ENCODE measurements at places on chromosomes 12 and 14.

DNA sequence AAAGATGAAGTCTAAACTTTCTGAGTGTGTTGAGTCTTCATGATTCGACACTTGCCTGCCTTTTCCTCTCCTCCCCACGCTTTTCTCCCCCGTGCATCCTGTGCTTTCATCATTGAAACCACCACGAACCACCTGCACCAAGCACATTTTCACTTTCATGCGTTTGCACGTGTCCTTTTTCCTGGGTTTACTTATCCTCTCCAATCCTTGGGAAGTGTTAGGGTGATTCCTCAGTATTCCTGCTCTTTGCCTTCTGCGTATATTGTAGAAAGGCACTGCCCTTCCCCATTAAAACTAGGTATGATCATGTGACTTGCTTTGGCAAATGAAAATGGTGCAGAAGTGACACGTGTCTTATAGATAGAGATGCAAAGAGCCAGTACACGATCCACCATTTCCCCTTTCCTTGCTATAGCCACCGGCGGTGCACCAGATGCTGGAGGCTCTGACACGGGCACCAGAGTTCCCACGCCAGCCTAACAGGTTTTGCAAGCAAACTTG, 106.6 kb downstream of the BRMS1L start:
- DNase-seq = no peak

DNA sequence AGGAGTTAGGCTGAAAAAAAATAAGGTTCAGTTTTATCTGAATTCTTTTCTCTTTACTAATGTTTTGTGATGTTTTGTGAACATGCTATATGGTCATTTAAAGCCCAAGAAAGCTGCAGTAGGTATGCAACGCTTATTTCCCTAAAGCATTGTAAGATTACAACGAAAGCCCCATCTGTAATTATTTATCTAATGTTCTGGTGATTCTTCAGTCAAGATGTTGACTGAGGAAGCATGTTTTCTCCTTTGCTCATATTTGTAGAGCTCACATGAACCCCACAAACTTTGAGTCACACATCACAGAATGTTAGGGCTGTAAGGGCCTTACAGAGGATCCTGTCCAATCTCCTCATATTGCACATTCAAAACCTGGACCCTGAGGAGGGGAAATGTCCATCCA, 3.2 kb upstream of the TUBA1C start:
- DNase-seq = no peak

- DNase-seq = peak; percentile 29
These were observed 40.5 kb downstream of the ESR2 start for GRCh38 chr14:64253672-64254071.

GRCh38 chr12:93698307-93699092, 21.3 kb downstream of the CRADD start:
- DNase-seq = no peak

DNA sequence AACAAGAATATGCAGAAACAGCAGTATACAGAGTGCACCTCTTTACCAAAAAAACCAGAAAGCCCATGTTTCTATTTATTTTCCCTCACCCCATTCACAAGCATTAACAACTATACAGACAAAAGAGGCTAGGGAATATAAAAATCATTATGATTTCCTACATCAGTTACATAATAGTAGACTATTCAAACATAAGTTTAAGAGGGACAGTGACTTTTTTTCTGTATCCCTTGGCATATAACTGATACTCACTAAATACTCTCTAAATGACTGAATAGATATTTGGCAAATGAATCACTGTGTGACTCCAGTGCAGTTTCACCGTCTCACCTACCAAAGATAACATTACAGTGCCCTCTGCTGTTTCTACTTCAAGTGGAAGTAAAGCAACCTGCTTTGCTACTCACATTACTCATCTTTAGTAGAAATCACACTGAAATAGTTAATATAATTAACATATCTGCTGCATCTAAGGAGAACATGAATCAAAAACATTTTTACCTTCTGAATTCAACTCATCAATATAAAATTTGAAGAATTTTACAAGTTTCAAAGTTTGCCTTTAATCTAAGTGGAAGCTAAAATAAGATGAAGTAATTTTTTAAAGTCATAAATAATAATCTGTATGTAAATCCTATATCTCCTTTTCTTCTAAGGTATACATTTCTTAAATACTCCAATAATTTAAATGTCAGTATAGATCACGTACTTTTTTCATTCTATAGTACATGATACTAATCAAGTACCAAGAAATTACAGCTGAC, 103.8 kb downstream of the OSBPL8 start:
- peak; percentile 79 for DNase-seq

DNA sequence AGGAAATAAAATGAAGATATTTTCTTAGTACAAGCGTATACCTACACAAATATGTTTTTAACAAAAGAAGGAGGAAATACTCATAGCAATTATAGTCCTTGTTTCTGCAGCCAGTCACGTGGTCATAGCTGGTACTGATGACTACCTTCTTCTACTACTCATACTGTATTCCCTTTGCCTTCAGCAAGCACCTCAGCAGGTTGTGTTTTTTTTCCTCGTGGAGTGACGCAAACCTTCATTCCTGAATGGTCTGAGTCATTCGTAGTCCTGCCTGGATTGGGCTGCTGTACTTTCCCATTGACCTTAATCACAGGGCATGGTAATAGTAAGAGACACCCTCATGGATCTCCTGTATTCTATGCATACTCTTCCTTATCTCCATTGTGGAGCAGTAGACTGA, 25.7 kb upstream of the SLC16A7 start:
- no peak for DNase-seq

DNA sequence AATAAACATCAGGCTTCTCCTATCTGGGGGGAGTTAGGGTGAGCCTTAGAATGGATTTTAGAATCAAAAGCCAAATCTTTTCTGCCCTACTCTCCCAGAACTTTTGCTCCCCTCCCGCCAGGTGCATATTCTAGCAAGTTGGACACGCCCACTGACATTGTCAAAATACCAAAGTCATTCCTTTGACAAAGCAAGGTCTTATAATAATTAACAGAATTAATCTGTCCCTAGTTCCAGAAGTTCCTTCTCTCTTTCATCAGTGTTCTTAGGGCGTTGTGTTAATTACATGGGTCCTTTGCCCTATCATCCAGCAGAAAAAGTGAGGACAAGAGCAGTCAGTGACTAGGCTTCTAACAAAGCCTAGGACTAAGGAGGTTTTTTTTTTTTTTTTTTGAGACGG, 2.4 kb downstream of the PRR13 start:
- DNase-seq = no peak

GRCh38 chr12:95244350-95244749, 26.7 kb downstream of the VEZT start:
- no peak for DNase-seq

- DNase-seq = no peak
These were observed 41.5 kb downstream of the KIF21A start for GRCh38 chr12:39401459-39401858.

DNA sequence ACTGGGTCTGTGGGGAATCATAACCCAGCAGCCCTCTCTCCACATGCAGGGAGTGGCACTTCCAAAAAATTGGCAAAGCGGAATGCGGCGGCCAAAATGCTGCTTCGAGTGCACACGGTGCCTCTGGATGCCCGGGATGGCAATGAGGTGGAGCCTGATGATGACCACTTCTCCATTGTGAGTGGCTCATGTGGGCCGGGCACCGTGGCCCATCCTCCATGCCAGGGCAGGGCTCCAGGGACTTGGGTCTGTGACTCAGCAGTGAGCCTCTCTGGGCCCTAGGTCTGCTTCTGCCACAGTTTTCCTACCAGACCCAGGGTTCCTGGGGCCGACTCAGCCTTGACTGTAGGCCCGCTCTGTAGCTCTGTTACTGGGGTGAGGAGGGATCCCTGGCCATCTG, 2.2 kb downstream of the NPFF start:
- no peak for DNase-seq

- DNase-seq = no peak
These were observed 5.9 kb upstream of the GSC start for GRCh38 chr14:94775871-94776210.

DNA sequence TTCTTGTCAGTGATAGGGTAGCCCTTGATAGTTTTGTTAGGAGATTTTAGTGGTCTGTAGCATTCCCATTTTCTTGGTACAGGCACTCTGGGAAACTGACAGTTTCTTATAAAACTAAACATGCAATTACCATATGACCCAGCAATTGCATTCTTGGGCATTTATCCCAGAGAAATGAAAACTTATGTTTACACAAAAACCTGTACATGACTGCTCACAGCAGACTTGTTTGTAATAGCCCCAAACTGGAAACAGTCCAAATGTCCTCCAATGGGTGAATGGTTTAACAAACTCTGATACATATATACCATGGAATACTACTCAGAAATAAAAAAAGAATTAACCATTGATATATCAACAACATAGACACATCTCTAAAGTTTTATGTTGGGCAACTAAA, 75.5 kb downstream of the BORCS5 start:
- DNase-seq = no peak

GRCh38 chr14:64061115-64061514, 208.3 kb downstream of the SYNE2 start:
- no peak for DNase-seq

DNA sequence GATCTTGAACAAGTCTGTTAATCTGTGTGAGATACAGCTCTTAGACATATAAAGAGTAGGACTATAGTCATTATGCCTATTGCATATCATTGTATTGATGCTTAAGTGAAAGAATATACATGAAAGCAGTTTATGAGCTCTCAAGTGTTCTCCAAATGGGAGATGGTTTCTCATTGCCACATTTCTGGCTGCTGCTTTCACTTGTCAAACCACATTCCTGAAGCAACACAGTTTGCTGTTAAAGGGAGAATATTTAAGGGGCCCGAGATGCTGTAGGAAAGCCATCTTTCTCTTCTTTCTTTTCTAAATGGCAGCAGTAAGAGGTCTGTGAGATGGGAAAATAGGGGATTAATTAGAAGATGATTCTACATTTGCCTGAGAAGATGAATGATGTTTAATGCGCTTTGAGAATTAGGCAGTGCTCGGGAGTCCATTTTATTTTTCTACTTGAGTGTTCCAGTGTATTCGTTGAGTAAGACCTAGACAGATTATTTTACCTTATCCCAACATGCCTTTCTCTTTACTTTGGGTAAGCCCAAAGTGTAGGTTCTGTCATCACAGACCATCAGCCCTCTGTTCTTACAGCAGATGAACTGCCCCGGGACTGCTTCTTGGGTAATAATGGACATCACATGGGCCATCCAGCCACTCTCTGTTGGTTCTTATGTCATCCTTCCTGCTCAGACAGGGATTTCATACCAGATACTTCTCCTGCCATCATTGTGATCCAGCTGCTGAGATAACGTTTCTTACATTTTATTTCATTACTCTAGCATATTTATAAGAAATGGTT, 35.6 kb downstream of the ANO4 start:
- DNase-seq = no peak

DNA sequence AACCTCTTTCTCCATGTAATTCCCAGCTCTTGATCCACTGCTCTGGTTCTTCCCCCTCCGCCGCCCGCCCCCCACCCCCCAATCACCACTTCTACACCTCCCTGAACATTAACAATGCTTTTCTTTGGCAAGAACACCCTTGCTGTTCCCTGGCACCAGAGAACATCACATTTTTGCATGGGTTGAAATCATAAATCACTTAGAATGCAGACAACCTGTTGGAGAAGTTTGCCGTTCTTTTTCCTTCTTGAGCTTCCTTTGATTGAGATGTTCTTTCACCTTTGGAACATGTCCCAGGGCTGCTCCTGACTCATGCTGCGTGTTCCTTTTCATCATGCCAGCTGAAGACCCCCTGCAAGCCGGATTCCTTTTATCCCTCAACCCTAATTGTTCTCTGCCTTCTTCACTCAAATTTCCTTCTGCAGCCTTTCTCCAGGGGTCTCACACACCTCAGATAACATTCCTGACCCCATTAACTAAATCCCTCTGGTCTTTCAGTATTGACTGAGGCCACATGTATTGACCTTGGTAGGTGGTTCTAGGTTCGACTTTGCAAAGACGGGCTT, 294.1 kb upstream of the TMPO start:
- DNase-seq = no peak

GRCh38 chr14:59086241-59086882, 102.1 kb upstream of the DAAM1 start:
- DNase-seq = no peak

- no peak for DNase-seq
These were observed 109.6 kb downstream of the ATXN7L3B start for GRCh38 chr12:74647256-74647655.

GRCh38 chr14:36658123-36659009, 3.3 kb upstream of the PAX9 start:
- DNase-seq = no peak

DNA sequence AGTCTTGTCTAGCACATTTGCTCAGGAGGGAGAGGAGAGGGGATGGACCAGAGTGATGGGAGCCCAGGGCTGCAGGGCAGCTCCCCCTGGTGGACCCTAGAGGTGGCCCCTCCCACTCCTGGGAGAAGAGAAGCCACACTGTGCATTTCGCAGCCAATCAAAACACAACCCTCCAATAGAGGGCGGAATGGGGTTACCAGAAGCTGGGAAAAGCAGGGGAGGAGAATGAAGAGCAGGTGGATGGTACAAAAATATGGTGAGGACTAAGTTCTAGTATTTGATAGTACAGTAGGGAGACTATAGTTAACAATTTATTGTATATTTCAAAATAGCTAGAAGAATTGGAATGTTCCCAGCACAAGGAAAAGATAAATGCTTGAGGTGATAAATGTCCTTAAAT, 23.6 kb downstream of the VASH1 start:
- peak; percentile 8 for DNase-seq

DNA sequence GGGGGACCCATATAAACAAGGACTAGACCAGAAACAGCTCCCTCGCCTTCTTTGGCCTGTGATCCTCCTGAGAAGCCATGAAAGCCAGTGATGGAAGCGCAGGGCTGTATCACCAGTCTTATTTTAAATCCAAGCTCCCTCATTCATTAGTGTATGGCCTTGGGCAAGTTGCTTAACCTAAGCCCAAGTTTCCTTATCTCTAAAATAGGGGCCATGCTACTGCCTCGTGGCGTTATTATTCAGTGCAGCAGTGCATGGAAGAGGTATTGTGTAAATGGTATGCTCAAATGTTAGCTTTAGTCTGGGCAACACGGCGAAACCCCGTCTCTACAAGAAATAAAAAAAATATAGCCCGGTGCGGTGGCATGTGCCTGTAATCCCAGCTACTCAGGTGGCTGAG, 9.9 kb downstream of the ESPL1 start:
- no peak for DNase-seq

DNA sequence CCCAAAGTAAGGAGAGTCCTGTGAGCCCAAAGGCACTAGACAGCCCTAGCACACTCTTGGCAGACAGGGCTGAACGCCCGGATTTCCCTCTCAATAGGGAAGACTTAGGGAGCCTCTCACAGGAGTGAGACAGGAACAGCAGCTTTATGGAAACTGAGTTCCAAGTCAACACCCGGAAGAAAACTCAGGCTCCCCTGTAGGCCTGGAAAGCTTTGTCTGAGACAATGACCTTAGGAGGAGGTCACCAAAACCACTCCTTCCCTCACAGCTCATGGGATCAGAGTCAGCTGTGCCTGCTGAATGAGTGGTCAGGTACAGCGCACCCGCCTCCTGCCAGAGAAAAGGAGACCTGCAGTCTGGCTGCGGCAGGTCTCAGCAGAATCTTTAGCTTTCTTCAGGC, 229.5 kb downstream of the CACNA1C start:
- DNase-seq = no peak

Data from HS-27A (cell line).